ENCODE measurements at places on chromosomes 2 and 18. TPM values are rescaled to one million over a fixed set of nuclear protein-coding genes. Genes with fewer than 3 reads are reported as not detected.

Gene REG3G
- not detected for polyA plus RNA-seq

Gene ANKRD53
- 0.88 TPM for polyA plus RNA-seq

- DNase-seq = no peak
Measured at GRCh38 chr2:57343391-57344006, 703.1 kb upstream of the VRK2 start.

DNA sequence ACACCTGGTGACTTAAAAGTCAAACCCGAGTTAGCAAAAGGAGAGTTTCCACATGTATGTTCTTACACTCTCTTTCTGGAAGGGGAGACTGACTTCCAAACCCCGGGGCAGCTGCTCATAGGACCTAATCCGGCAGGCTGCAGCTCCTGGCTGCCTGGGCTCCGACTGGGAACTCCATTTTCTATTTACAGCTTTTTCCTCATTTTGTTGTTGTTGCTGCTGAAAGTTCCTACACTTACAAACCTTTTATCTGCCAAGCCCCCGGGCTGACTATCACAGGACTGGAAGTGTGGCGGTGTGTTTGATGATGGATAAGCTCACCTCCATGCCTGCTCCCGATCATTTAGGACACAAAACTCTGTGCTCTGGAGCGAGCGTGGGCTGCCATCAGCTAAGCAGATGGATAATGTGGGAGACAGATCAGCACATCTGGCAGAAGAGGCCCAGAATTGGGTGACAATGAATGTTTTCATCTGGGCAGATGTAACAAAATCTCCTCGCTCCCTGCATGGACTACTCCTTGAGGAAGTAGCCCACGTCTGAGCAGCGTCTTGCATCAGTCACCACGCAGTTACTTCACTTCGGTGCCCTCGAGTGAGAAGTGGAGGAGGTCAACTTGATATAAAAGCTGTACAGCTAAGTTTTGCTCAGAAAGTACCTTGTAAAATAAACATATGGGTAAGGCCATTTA, 114.4 kb upstream of the COPS8 start:
- DNase-seq = peak; percentile 47

- DNase-seq = no peak
Measured at GRCh38 chr2:219812672-219813071, 185.2 kb downstream of the SLC4A3 start.

DNA sequence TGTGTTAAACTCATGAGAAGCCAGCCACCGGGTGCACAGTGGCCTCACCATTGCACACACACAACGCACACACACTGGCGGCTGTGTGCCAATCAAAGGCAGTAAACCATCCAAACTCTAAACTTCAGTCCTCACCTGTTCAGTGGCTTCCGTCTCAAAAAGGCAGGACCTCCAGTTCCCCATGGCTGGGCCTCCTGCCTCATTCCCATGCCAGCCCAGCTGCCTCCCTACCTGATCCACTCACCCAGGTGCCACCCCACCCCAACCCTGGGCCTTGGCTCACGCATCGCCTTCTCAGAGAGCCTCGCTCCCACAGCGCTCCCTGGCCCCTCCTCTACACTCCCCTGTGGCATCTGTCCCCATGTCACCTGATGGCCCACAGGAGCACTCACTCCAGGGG, 190.9 kb downstream of the EIPR1 start:
- no peak for DNase-seq

- peak; percentile 64 for DNase-seq
Measured at GRCh38 chr2:162333968-162334367, 10.0 kb upstream of the GCA start.

- DNase-seq = peak; percentile 53
Measured at GRCh38 chr2:118223992-118224894, 136.0 kb downstream of the INSIG2 start.

GRCh38 chr2:207516206-207516605, 13.6 kb upstream of the CREB1 start:
- no peak for DNase-seq

GRCh38 chr2:65300761-65301711, 73.4 kb downstream of the ACTR2 start:
- DNase-seq = peak; percentile 70

Gene MGAT4A
- polyA plus RNA-seq = 7.4 TPM

Gene LYPD6B
- 74.1 TPM for polyA plus RNA-seq

Gene TXNDC2
- not detected for polyA plus RNA-seq

Gene PIEZO2
- 0.30 TPM for polyA plus RNA-seq

GRCh38 chr2:71556692-71557250, 103.4 kb downstream of the DYSF start:
- DNase-seq = no peak

DNA sequence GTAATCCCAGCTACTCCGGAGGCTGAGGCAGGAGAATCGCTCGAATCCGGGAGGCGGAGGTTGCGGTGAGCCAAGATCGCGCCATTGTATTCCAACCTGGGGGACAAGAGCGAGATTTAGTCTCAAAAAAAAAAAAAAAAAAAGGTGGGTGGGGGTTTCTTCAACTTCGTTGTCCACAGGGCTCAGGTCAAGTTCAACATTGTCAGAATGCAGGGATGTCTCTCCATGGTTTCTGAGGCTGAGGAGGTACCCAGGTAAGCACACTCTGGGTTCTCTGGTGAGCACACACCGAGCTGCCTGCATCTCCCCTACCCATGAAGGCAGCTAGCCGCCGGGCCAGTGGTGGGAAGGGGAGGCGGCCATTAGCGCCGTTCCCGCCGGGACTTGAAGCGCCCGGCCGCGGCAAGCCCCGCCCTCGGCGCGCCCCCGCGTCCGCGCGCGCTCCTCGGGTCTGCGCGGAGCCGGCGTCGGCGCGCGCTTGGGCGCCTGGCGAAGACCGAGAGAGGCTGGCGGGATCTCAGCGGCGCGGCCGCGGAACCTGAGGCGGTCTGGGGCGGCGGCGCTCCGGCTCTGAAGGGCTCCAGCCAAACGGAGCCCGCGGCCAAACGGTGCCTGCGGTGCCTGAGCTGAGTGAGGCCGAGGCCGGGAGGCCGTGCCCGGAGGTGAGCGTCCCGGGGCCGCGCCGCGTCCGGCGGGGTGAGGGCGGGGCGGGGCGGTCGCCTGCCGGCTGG, at the start of gene UBXN2A:
Gene UBXN2A (plus strand): TSS at position 477 of the 731 bp plus-strand sequence. CDS start 17,852 bp downstream, outside the sequence.
- DNase-seq = peak; percentile 82

DNA sequence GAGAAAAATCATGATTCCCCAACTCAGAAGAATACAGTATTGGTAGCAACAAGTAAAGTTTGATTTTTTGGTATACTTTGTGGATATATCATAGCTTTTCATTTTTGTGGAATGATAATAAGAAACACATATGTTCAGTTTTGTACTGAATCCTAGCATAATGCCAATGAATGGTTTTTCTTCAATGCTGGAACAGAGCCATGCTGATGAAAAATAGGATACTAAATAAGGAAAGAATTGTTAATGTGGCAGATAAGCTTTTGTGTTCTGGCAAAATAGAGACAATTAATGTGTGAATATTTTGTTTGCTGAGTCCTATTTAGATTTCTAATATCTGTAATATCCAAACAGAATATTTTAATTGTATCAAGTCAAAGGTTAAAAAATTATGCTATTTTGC, 21.9 kb downstream of the CD28 start:
- no peak for DNase-seq

DNA sequence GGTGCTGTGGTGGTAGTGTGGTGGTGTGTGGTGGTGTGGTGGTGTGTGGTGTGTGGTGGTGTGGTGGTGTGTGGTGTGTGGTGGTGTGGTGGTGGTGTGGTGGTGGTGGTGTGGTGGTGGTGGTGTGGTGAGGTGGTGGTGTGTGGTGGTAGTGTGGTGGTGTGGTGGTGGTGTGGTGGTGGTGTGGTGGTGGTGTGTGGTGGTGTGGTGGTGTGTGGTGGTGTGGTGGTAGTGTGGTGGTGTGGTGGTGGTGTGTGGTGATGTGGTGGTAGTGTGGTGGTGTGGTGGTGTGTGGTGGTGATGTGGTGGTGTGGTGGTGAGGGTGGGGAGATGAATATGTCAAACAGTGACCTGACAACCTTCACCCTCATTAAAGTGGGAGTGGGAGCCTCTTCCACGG, 55.6 kb upstream of the DLGAP1 start:
- peak; percentile 12 for DNase-seq

DNA sequence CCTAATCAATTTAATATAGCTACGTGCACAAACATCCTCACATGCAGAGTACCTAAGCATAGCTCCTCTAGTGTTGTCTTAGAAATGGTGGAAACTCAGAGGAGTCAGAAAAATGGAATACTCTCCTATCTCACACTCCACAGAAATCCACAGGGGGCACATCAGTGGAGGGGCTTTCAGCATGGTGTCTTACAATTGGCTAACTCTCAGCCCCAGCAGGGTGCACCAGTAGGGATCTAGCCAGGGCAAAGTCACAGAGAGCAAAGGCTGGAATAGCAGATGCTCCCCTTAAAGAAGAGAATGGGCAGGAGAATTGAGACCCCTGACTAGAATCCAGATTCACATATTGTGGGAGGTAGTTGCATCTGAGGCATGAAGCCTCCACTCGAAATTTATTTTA, 135.7 kb downstream of the MAIP1 start:
- no peak for DNase-seq

DNA sequence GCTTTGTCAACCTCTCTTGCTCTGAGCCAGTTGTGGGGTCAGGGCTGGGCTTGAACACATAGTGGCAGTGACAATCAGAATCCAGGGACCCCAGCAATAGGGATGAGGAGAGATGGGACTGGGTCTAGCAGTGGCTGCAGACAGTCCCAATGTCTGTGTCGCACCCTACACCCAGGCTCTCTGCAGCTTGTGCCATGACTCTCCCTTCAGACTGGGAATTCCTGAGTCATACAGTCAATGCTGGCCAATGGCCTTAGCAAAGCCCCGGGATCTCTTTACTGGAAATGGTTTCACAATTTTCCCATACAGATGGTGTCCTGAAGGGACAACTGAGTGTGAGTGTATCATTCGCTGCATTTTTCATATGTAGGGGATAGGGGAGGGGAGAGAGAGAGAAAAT, 74.2 kb upstream of the CELF4 start:
- no peak for DNase-seq

DNA sequence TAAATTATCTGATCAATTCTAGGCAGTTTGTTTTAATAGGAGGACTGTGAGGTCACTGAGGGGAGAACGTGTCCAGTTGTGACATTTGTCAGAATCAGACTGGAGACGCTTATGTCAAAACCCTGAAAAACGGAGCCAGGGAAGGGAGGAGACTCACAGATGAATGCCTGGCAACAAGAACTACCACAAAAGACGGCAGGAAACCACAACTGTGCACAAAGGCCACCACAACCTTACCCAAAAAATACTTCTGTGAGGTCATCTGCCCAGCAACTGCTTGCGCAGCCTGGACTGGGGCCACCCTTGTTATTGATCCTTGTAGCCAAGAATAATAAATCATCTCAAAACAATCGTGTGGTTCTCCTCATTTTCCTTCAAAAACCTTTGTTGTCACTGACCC, 173.0 kb upstream of the ALKAL2 start:
- no peak for DNase-seq

GRCh38 chr2:118816669-118817068, 30.8 kb downstream of the EN1 start:
- no peak for DNase-seq

DNA sequence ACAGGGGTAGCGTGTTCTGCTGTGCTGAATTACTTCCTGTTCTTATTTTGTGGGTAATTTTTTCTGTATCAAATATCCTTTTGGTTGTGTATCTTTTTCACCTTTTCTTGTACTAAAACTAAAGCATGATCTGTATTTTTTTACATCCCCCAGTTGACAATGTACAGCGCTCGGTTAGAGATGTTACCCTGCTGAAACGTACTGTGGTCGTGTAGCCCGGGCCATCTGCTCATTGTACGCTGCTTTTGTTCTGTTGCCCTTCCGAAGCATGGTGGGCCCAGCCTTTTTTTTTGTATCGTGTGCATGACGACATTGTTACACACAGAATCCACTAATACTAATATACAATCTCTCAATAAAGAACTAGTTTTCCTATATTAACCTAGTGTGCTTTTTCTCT, 233.1 kb downstream of the HAUS1 start:
- no peak for DNase-seq

DNA sequence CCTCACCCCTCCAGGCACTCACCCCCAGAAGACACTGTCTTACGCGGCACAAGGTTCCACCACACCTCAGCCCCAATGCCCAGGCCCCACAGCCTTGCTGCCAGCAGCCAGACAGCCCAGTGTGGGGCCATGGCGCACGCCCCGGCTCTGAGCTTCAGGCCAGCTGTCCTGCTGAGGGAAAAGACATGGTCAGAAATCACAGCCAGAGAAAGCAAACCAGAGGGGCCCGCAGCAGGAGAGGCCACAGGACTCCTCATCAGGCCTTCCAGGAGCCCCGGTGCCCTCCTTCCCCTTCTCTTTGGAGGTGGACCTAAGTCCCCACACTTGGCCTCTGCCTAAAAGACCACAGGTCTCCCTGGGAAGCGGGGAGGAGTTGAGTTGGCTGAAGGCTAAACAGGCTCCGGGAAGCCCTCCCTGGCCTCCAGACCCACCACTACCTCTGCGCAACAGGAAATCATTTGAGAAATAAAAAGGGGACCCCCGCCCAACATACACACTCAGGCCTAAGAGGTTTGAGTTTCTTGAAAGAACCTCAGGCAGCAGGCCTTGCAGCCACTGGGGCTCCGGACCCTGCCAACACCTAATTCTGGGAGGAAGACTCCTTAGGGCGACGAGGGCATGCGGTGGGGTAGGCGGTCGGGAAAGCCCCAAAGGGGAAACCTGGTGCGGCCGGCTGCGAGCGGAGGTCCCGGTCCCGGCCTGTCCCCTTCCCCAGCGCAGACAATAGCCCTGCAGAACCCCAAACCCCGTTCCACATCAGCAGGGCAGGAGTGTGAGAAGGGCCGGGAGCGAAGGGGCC, 1.9 kb downstream of the SEMA4C start:
- no peak for DNase-seq

- DNase-seq = no peak
Measured at GRCh38 chr18:3906116-3906750, 456.3 kb downstream of the TGIF1 start.

Gene ALPI
- not detected for polyA plus RNA-seq

DNA sequence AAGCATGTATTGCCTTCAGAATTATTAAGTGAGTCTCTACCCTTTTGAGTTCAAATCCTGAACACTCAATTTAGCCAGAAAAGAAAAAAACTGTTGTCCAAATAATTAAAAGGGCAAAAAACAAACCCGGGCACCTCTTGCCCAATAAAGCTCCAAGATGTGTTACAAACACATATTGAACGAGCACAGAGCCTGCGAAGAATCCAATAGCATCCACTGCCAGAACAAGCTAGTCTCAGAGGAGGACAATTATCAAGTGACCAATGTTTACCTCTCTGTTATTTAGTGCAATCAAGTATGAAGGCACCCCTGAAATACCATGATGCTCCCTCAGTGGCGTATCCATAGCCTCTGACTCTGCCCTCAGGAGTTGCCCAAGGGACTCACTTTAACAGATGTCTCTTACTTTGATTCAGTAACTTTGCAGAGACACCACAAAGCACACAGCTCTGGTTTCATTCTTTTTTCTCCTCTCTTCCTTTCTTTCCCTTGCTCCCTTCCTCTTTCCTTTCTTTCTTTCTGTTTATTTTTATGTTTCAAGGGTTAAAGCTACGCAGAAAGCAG, 93.5 kb upstream of the SPATS2L start:
- DNase-seq = no peak

Gene ATOH8
- polyA plus RNA-seq = 15.3 TPM

Gene PPP1R1C
- 3.7 TPM for polyA plus RNA-seq

Gene SPDYA
- polyA plus RNA-seq = not detected

- no peak for DNase-seq
Measured at GRCh38 chr18:63586431-63586830, 712 bp upstream of the SERPINB13 start.

GRCh38 chr2:191274413-191274815, 29.2 kb downstream of the MYO1B start:
- no peak for DNase-seq

GRCh38 chr18:59328683-59329082, 10.2 kb upstream of the CPLX4 start:
- DNase-seq = no peak

Gene CSRNP3
- 0.31 TPM for polyA plus RNA-seq

- no peak for DNase-seq
Measured at GRCh38 chr2:101821059-101821805, 123.7 kb downstream of the MAP4K4 start.

Gene C1GALT1C1L
- not detected for polyA plus RNA-seq
